ENCODE measurements at places on chromosomes 5 and 9.

- H3K4me1 ChIP-seq, result no peaks in the 10 kb centered on the region
- no peak for DNase-seq
- no peak overlapping the region for H3K27ac ChIP-seq
- H3K36me3 ChIP-seq, result no peaks in the 10 kb centered on the region
Observed at GRCh38 chr9:77892171-77892570, 139.4 kb downstream of the GNAQ start.

- H3K4me3 ChIP-seq, result no peak overlapping the region
- H3K27me3 ChIP-seq, result no peaks in the 10 kb centered on the region
- DNase-seq, result no peak
- H3K4me1 ChIP-seq, result no peaks in the 10 kb centered on the region
- H3K27ac ChIP-seq, result no peak overlapping the region
Observed at GRCh38 chr5:157924490-157924889, 65.5 kb upstream of the CLINT1 start.

DNA sequence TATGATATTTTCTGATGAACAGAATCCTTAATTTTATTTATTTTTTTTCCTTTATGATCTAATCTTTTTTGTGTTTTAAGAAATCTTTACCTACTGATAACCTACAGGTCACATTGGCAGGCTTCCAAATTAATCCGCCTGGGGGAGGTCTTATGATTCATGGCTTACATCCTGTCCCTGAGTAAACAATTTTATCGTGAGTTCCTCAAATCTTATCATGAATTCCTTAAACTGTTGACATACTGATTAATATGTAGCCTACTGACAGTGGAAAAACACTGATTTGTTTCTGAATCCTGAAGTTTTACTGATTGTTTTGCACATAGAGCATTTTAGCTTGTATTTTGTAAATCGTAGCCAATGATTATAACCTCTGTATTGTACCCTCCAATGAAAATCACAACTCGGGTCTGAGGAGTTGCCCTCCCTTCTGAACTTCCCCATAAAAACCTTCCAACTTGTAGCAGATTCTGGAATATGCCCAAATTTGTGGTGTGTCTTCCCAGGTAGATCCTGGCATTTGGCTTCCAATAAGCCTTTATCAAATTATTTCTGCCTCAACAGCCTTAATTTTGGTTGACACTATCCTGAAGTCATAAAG is 105.6 kb downstream of the VCAN start:
- no peaks in the 10 kb centered on the region for H3K4me1 ChIP-seq
- H3K27ac ChIP-seq, result no peak overlapping the region
- no peak overlapping the region for H3K4me3 ChIP-seq
- no peaks in the 10 kb centered on the region for H3K36me3 ChIP-seq

- no peak overlapping the region for H3K27ac ChIP-seq
- no peaks in the 10 kb centered on the region for H3K4me1 ChIP-seq
- H3K36me3 ChIP-seq, result no peaks in the 10 kb centered on the region
- DNase-seq, result no peak
- no peaks in the 10 kb centered on the region for H3K27me3 ChIP-seq
Observed at GRCh38 chr9:119873877-119874276, 504.6 kb upstream of the BRINP1 start.

GRCh38 chr5:72434781-72435437 is 72.3 kb downstream of the ZNF366 start:
- no peaks in the 10 kb centered on the region for H3K27me3 ChIP-seq
- no peak for DNase-seq
- peaks cover 6% of the 10 kb centered on the region for H3K4me1 ChIP-seq
- peak overlapping the region; percentile 68 for H3K27ac ChIP-seq
- no peak overlapping the region for H3K4me3 ChIP-seq

GRCh38 chr5:56326116-56326515 is 93.0 kb upstream of the ANKRD55 start:
- no peaks in the 10 kb centered on the region for H3K27me3 ChIP-seq
- no peak overlapping the region for H3K4me3 ChIP-seq
- no peaks in the 10 kb centered on the region for H3K36me3 ChIP-seq
- DNase-seq, result no peak
- no peak overlapping the region for H3K27ac ChIP-seq
